GM12865 (cell line): ENCODE measurements at places on chromosomes 11 and 22.

DNA sequence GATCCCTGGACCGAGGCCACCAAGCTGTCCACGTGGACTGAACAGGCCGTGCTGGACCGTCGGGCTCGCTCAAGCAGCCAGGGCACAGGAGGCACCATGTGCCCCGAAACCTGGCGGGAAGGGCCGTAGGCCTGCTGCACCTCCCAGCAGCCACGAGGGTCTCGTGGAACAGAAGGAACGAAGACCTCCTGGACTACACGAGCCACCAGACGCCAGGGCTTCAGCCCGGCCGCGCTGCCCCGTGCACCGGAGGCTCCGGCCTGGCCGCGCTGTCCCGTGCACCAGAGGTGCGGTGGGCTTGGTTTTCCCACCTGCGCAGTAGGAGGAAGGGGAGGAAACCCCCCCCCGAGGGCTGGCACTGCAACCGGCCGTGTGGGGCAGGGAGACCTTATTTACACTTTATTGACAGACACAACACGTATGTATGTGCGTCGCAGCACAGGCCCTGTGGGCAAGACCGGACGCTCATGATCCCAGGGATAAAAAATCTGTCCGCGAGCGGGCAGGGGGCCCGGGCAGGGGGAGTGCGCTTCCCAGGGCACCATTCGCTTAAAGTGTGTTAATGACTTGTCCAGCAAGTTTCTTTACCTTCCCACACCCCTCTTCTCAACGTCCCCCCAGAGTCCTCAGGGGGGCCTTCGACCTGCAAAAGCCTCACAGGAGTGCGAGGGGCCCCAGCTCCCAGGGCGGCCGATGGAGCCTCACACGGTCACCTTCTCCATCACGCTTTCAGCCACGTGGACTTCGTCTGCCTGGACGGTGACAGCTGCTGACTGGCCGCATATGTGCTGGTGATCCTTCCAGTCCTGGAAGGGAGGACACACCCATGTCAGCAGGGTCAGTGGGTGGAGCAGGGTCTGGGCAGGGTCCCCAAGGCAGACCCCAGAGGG lies 7.0 kb downstream of the DRD4 start:
- DNase-seq = no peak

DNA sequence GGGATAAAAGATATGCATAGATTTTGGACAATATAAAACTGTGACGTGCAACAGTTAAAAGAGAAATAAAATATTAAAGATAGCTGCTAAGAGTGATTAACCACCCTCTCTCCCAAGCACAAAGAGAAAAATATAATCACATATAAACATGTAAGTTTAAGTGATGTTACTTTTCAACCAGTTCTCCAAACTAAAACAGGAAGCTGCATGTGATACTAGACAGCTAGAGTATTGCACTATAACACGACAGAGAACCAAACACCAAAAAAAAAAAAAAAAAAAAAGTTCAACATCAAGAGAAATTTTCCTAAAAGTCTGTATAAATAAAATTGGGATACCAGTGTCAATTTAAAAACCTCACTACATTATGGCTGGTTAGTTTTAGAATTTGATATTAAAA lies 79.1 kb downstream of the PICALM start:
- DNase-seq = no peak

GRCh38 chr11:77233011-77233410 lies 68.5 kb downstream of the GDPD4 start:
- no peak for DNase-seq

GRCh38 chr11:78202733-78203167 lies 14.0 kb downstream of the USP35 start:
- DNase-seq = peak; percentile 22

- no peak for DNase-seq
Observed at GRCh38 chr11:63667995-63668795, 3.0 kb downstream of the ATL3 start.

- peak; percentile 57 for DNase-seq
Observed at GRCh38 chr22:24805790-24806662, at the start of gene SGSM1. TSS of gene SGSM1 (plus strand) at chr22:24806211. CDS start at chr22:24806326, 115 bp downstream.

DNA sequence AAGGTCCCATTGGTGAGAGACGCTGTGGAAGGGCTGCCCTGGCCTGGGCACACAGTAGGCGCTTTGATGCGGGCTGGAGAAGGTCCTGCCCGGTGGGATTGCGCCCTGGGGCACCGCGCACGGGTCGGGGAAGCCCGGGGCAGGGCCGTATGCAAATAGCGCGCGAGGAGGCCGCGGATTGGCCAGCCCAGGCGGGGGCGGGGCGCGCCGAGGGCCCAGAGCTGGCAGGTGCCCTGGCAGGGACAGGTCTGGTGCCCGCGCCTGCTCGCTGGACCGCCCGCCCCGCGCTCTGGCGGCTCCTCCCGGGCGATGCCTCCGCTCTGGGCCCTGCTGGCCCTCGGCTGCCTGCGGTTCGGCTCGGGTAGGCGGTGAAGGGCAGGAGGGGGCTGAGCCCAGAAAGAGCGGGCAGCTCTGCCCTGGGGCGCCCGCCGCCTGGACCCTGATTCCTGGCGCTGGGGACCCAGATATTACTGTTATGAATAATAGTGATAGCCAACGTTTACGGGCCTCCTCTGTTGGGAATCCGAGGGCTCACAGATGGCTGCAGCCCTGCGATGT lies at the start of gene UPK3A:
UPK3A (plus strand) TSS at position 245 of the 558 bp plus-strand sequence; CDS start at position 310, 65 bp downstream.
- DNase-seq = peak; percentile 52

GRCh38 chr22:44449683-44450425 lies 48.2 kb downstream of the RTL6 start:
- no peak for DNase-seq

DNA sequence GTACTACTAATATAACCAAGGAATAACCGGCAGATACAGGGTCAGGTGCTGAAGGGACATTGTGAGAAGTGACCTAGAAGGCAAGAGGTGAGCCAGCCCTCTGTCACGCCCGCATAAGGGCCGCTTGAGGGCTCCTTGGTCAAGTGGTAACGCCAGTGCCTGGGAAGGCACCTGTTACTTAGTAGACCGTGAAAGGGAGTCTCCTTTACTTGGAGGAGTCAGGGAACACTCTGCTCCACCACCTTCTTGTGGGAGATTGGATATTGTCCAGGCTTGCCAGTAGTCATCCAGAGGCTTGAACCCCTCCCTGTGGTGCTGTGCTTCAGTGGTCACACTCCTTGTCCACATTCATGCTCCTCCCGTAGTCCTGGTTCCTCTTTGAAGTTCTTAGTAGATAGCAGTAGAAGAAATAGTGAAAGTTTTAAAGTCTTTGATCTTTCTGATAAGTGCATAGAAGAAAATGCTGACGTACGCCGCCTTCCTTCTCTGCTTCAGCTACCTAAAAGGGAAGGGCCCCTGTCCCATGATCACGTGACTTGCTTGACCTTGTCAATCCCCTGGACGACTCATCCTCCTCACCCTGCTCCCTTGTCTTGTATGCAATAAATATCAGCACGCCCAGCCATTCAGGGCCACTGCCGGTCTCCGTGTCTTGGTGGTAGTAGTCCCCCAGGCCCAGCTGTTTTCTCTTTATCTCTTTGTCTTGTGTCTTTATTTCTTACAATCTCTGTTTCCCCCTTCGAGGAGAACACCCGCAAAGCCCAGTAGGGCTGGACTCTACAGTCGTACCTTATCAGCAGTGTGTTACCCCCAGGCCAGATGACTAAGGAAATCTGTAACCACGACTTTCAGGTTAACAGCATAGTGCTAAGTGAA lies 6.1 kb downstream of the NUP50 start:
- no peak for DNase-seq

DNA sequence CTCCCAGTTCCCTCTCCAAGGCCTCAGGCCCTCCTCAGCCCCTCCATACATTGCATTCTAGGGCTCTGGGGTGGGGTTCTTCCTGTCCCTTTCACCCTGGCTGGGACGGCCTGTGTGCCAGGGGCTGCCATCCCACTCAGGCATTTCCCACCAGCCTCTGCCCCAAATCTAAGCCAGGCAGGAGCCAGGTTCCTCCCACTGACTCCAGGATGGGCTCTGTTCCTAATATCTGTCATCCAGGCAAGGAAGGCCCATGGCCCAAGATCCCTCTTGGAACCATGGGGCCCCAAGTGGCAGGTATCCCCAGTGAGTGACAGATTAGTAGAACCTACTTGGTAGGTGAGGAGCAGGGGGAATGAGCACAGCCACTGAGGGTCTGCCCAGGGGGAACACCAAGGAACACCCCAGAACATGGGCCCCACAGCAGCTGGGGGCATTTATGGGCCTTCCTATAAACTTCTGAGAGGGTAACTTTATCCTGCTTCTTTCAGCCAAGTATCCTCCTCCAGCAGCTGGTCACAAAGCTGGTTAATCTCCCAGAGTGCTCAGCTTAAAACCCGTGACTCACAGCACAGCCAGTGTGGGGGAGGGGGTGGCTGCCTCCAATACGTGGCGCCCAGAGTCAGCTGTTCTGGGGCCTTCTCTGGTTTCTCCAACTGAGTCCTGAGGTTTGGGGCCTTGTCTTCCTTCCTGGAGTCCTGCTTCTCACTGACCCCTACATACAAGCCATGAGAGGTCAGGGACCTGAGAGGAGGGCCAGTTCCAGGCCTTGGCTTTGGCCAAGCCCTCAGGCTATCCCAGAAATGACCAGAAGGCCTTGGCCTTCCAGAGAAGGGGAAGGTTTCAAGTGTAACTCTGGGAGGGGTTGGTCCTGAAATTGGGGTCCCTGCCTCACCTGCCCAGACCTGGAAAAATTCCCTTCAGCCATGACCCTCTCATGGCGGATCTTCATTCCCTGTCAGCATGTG lies 19.9 kb upstream of the MYOD1 start:
- DNase-seq = no peak

- DNase-seq = no peak
Observed at GRCh38 chr11:119578521-119579191, 150.3 kb downstream of the NECTIN1 start.

DNA sequence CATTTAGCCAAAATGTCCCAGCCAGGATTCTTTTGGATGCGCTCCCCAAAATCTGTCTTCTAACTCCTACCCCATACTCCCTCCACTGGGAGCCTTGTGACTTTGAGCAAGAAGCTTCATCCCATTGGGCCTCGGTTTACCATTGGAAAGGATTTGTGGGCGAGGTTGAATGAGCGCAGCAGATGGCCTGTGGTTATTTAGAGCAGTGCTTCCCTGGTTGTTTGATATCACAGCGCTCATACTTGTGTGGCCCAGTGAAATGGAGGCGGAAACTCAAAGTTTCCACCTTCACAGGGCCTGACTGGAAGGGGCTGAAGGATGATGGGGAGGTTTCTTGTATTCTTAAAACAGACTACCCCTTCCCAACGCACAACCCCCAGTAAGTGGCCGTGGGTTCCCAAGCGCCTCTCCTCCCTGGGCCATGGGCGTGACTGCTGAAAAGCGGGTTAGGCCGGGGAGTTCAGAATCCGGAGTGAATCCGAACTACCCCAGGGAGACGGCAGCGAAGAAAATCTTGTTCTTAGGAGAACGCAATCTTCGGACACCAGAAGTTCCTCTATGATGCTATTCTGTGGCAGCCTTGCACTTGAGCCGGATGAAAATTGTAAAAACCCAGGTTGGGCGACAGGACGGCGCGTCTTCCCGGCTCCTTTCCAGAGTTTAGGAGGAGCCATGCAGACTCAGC lies 1.2 kb upstream of the ATF4 start:
- peak; percentile 52 for DNase-seq

- peak; percentile 57 for DNase-seq
Observed at GRCh38 chr11:114348200-114349191, 51.8 kb downstream of the C11orf71 start.

DNA sequence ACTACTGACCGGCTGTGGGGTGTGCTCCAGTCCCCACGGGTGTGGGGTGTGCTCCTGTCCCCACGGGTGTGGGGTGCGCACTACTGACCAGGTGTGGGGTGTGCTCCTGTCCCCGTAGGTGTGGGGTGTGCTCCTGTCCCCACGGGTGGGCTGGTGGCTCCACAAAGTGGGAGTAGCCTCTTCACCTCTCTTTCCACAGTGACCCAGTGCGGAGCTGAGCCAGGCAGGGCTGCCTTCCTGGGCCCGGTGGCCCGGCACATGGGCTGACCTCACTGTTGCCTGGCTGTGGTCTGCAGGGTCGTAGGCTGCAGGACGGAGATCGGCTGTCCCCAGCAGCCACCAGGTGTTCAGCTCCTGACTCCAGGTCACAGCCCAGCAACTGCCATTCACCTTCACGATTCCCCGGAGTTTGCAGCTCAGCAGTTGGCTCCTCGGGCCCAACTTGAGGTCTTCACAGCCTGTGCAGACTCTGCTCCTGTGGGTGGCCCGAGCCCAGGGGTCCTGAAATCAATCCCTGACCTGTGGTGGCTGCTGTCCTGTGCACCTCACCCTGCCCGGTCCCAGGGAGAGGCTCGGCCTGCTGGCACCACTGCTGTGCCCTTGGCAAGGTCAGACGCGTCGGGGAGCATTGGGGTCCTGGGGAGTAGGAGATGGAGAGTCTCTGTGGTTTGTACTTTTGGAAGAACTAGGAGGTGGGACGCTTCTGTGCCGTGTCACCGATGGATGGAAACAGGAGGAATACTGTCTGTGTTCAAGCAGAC lies 414.3 kb downstream of the TBC1D22A start:
- no peak for DNase-seq

DNA sequence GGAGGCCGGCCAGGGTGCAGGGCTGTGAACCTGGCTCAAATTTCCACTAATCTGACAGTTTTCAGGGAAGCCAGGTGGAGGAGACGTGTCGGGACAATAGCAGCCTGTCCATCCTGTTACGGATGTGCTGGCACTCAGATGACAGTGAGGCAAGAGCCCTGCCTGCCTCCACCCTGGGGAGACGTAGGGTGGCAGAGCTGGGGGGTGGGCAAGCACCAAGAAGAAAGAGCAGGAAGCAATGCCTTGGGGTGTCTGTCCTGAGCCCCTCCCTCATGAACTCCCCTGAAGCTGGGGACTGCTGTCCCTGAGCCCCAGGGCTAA lies 10.0 kb upstream of the TRIM29 start:
- DNase-seq = no peak

GRCh38 chr22:26461188-26461810 lies 22.3 kb downstream of the HPS4 start:
- DNase-seq = peak; percentile 47

DNA sequence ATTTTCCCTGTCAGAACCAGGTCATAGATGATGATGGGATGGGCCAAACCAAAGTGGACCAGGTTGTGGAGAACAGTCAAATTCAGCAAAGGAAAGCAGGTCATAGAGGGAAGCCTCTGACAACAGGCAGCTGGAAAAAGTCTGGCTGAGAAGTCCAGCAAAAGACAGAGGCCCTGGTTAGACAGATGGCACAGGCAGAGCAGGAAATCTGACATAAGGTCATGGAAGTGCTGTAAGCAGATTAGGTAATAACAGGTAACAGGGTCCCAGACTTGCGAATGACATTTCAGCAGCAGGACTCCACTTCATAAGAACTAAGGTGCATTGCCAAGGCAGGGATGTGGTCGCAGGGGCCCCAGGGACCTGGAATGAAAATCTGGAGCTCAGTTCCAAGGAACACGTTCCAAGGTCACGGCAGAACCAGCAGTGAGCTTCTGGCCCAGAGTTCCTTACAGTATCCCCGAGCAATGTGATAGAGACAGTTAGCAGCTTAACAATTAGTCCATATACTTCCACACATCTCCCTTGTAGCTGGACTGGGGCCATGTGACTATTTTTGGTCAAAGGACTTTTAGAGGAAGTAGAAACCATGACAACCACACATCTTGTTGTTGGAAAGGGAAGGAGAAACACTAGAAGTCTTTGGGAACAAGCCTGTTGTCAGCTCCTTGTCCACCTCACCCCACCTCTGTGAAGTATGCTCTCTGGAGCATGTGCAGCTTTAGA lies 75.4 kb downstream of the ME3 start:
- DNase-seq = no peak
